Stimulated activated CD8-positive, alpha-beta memory T cell treated with anti-CD3 and anti-CD28 coated beads, Interleukin-7, amount 100 ng/mL, for 24 hours (primary cell): ENCODE measurements at places on chromosomes 6 and 20.

GRCh38 chr6:101517632-101518031 lies 124.1 kb downstream of the GRIK2 start:
- DNase-seq: no peak

DNA sequence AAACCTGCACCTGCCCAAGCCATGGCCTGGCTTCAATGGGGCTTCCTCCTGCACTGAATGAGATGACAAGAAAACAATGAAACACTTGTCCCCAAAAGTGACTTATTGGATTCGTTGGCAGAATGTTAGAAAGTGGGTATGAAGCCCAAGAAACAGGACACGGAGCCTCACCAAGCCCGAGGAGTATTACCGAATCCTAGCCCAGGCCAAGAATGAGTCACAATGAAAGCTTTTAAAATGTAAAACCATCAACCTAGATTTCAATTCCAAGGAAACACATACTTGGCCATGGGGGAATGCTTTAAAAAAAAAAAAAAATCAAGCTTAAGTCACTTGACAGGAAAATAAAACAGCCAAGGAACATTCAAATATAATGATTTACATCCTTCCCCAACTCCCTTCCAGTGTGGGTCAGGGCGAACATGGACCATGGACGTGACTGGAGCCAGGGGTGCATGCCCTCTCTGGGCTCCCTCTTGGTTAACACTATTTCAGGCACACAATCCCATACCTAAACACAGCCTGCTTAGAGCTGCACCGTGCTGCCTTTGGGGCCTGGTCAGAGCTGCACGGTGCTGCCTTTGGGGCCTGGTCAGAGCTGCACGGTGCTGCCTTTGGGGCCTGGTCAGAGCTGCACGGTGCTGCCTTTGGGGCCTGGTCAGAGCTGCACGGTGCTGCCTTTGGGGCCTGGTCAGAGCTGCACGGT lies 3.1 kb upstream of the STX16 start:
- DNase-seq: no peak

DNA sequence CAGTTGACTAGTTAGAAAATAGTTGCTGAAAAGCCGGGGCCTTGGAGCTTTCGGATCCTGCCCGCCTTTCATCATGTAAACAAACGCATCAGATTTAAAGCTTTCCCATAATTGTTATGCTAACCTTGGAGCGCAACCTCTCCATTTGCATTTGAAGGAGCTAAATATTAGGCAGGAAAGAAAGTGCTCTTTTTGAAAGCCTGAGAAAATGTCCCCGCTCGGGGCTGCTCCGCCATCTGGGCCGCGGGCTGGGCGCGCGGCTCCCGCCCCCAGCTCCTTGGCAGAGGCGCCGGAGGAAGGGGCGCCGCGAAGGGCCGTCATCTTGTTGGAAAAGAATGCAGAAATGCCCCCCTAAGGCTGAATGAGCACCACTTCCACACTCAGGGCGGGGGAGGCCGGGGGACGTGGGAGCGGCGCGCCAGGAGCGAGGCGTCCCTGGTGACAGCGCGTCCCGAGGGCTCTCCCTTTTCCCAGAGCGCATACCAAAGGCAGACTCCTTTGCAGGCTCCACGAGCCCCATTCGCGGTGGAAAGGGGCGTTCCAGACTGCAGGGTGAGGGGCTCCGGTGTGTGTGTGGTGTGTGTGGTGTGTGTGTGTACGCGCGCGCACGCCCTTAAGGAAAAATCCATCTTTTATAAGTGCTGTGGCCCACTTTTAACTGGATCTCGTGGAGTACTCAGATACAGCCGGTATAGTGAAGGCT lies 145.6 kb upstream of the ID4 start:
- DNase-seq: no peak

DNA sequence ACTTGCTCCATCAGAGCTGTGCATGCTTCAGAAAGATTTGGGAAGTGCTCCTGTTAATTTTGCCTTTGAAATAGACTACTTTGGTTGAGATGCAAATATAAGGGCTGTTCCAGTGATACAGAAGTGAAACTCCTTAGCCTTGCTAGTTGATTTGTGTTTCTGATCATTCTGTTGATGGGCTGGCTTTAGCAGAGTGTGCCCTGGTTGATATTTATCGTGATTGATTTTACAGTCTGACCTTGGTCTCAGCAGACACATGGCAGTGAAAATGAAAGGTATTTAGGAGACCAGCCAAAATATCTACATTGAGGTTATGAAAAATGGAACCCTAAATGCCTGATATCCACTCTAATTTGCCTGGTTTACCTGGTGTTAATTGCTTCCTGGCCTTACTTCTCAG lies 122.1 kb upstream of the CEP162 start:
- no peak for DNase-seq

GRCh38 chr6:70221025-70221714 lies 81.7 kb downstream of the COL9A1 start:
- DNase-seq: no peak

DNA sequence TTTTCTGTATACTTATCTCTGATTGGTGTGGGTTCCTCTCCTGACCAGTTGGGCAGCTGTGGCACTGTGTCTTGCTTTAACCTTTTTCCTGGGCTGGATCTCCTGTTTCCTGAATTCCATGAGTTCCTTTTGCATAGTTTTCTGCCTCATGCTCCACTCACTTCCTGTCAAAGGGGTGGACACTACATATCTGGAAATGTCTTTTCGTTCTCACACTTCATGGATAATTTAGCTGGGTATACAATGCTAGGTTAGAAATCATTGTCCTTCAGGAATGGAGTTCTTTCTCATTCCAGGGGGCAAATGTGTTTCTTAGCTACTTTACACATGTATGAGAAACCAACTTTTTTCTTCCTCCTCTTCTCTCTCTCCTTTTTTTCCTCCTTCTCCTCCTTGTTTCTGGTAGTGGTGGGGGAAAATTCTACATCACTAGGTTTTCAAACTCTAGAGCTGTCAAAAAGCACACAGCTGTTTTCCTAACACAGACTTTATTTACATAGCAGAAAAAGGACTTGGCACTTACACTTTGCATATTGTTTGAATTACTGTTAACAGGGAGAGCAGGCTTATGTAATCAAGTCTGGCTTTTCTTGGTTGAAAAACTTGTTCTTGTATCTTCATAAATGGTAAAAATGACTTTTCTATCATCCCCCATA lies 9.0 kb upstream of the DDX27 start:
- DNase-seq: no peak

DNA sequence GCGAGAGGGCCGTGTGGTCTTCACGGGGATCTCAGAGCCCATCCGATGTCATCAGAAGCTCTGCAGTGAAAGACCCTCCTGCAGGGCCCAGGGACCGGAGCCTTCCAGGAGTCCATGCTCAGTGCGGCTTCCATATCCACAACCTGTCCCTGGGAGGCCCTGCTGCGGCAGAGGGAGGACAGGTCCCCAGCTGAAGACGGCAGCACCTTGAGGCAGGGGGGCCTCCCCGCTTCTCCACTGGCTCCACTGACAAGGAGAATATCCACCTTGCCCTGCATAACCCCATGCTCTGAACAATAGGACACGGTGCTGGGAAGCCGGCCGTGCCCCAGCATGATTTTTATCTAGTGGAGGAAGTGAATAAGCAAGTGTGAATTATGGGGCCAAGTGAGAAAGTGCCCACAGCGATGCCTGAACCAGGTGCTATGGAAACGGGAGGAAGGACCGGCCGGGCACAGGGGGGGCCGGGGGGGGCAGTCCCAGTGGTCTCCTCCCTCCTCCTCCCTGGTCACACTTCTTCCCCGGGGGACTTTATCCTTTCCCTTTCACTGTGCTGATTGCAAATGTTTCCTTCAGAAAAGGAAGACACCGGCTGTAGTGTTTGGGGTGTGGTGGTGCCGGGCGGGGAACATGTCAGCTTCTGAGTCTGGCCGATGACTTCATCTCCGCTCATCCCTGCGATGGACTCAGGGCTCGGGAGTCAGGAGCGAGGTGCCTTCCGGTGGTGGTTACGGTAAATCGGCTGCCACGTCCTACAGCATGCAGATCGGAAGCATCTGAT lies 225.1 kb downstream of the ERMARD start:
- DNase-seq: no peak

DNA sequence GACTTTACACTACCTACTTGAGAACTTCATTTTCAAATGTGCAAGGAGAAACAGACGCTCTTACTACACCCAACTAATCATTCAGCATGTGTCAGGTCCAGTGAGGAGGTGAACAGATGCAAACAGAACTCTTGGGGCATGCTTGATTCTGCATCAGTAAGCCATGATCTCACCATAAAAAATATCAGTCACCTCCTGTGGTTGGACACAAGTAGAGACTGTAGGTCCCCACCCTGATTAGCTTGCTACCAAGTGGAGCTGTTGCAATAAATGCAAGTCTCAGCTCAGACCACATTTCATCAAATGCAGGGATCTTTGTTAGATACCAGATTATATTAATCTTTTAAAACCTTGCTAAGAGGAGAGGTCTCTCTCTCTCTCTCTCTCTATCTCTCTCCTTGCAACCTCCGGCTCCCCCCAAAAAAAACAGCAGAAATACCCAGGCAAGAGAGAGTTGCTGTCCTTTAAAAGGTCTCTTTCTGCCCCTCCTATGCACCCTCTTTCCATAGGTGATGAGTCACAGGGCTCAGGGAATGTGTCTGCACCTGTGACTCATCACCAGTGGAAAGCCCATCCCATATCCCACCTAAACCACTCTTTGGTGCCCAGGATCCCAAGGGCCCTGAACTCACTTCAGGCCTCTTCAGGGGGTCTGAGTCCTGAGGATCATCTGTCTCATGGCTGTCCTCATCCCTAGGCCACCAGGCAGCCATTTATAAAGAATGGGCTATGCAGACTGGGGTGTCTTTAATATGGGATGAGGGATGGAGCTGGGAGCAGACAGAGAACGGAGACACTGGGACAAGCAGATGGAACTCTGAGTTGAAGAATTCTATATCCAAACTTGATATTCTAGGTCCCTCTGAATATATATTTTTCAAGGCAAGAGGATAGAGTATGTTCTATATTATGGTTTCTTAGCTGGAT lies 154.5 kb downstream of the QRSL1 start:
- no peak for DNase-seq

DNA sequence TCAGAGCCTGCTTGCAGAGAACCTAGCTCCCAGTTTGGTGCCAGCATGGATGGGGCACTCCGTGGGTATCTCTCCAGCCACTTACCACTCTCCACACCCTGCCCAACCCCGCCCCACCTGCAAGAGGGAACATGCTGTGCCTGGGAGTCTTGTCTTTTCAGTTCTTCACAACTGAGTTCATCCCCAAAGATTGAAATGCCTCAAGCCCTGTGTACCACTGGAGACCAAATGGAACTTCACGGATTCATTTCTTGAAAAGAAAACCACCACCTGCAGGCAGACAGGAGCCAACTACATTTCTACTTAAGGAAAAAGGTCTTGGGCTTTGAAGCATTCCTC lies 50.1 kb downstream of the TRERF1 start:
- DNase-seq: no peak

GRCh38 chr20:14288341-14289330 lies 48.8 kb downstream of the FLRT3 start:
- DNase-seq: no peak
